Cerebellar nuclear complex (tissue), 1 donor: ENCODE measurements at places on chromosomes 7 and 10.

- no peak for DNase-seq
These were observed 14.7 kb downstream of the CUZD1 start for GRCh38 chr10:122830965-122831353.

DNA sequence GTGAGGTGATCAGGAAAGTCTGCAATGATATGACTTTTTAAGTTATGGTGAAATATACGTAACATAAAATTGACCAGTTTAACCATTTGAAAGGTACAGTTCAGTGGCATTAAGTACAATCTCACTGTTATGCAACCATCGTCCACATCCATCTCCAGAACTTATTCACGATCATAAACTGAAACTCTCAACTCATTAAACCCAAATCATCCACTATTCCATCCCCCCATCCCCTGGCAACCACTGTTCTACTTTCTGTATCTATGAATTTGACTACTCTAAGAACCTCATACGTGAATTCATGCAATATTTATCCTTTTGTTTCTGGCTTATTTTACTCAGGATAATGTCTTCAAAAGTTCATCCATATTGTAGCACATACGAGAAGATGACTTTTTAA lies 48.4 kb downstream of the TFAM start:
- DNase-seq: no peak

- DNase-seq: no peak
These were observed 103.6 kb downstream of the ELMO1 start for GRCh38 chr7:37344886-37345579.

DNA sequence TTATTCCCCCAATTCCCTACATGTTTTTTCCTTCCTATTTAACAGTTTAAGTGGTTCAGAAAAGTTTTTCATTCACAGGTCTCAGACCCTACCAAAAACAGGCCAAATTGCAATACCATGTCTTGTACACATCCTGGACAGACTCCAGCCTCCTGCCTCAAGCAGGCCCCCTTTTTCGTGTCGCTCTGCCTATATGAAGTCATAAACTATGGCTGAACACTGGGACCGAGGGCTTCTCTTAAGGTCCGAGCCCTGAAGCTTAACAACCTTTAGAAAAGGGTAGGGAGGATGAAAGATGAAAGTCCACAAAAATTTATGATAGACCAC lies 1.4 kb downstream of the FBXW4 start:
- no peak for DNase-seq

GRCh38 chr7:130154501-130155317 lies 50.5 kb downstream of the TMEM209 start:
- DNase-seq: peak; percentile 38

DNA sequence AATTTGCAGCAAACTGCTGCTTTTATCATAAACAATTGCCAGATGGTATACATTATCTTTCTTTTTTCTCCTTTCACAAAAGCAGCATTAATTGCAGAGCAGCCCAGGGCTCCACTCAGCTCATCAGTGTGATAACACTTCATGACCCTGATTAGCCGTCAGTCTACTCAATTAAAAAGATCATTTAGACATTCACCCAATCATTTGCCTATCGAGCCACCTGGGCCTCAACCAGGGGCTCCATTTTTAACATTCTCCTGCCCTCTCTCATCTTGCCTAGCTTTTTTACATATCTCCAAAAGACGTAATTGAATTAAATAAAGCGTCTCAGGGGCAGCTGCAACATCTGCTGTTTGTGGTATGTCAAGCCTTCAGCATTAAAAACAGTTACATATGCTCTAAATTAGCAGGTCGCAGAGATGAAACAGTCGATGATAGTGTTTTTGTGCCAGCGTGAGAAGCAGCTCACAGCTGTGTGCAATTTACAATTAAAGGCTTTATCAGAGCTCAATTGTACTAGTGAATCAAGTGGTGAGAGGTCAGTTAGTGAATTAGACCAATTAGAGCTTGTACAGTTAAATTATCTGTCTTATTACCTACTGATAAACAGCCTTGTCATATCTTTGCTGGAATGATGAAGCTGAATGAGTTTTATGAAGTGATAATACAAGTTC lies 522.5 kb downstream of the ETV1 start:
- DNase-seq: no peak
